Activated CD4-positive, alpha-beta T cell treated with anti-CD3 and anti-CD28 coated beads, Interleukin-2, amount 50 U/mL, for 24 hours (primary cell): ENCODE measurements at places on chromosomes 1 and 21.

DNA sequence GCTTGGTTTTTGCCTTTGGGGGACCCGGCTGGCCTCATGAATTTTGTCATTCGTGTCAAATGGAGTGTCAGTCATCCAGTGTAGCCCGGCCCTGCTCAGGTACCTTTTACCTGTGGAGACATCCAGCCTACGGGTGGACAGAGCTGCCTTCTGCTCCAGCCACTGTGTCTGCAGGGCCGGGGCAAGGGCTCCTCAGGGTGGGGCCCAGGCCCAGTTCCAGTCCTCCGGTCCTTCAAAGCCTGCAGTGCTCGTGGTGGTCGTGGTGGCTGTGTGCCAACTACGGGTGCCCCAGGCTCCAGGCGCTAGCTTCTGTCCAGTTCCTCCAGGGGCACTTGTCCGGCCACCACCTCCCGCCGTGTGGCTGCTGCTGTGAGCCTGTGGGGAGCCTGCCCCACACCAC lies 54.8 kb downstream of the TRIM11 start:
- DNase-seq, result no peak

DNA sequence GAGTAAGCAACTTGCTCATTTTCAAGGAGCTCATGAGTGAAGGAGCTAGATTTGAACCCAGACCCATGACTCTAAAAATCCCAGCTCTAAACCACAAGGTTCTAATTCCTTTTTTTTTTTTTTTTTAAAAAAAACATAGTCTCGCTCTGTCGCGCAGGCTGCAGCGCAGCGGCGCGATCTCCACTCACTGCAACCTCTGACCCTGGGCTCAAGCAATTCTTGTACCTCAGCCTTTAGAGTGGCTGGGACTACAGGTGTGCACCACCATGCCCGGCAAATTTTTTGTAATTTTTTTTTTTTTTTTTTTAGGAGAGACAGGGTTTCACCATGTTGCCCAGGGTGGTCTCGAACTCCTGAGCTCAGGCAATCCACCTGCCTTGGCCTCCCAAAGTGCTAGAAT lies 13.8 kb downstream of the SRSF4 start:
- DNase-seq, result no peak

DNA sequence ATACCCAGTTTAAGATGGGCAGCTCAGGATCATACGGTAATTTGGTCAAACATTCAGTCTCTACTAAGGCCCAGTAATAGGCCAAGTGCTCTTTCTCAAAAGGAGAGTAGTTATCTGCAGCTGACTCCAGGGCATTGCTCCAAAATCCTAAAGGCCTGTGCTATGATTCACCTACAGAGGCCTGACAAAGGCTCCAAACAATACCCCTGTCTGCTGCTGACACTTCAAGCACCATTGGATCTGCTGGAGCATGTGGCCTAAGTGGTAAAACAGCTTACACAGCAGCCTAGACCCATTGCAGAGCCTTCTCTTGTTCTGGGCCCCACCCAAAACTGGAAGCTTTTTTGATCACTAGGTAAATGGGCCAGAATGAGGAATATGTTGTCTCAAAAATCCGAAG lies 22.8 kb downstream of the SLAMF7 start:
- no peak for DNase-seq

DNA sequence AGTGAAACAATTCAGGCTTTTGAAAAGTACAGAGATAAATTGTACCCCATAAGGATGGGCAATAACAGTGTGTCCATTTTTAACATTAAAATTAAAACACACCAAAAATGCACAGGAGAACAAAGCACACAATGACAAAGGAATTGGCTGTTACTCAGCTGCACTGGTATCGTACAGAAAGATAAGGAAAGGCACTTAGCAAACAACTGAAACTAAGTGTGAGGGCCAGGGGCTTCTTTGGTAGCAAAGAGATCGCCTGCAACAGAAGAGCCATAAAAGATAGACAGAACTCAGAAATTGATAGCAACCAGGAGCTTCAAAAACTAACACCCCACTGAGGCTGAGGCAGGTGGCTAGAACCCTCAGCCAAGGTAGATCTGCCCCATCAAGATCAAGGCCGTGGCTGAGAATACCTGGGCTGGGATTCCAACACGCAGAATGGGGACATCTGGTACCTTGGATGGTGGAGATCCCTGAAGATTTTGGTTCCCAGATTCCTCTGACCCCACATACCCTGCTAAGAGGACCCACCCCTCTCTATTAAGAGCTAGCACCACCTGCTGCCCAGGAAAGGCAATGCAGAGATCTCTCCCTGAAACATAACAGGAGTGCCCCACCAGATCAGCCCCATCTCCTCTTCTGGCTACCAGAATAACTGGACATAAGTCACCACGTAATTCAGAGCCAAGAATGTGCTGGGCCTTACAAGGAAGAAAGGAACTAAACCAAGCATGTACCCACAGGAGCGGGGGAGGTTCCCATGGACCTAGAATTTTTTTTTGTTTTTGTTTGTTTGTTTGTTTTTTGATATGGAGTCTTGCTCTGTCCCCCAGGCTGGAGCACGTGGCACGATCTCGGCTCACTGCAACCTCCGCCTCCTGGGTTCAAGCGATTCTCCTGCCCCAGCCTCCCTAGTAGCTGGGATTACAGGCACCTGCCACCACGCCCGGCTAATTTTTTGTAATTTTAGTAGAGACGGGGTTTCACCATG lies 16.2 kb downstream of the PLEKHO1 start:
- DNase-seq, result no peak

- no peak for DNase-seq
These were observed at the start of gene PKP1 for GRCh38 chr1:201282931-201283829. PKP1 (plus strand) TSS chr1:201283506; CDS start chr1:201283703, 197 bp downstream.

DNA sequence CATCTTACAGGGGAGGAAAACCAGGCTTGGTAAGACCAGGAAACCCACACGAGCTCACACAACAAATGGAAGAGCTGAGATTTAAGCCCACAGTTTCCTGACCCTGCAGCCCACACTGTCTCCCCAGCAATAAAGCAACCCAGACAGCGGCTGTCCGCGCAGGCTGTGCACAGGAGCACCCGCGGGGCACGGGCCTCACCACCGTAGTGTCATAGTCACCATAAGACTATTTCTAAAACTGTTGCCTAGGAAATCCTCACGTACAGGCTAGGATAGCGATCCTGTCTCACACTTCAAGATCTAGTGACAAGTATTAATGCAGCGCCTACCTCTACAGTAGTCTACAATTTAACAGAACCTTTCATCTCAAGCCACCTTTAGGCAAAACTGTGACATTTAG lies 54.0 kb upstream of the SYT6 start:
- no peak for DNase-seq

DNA sequence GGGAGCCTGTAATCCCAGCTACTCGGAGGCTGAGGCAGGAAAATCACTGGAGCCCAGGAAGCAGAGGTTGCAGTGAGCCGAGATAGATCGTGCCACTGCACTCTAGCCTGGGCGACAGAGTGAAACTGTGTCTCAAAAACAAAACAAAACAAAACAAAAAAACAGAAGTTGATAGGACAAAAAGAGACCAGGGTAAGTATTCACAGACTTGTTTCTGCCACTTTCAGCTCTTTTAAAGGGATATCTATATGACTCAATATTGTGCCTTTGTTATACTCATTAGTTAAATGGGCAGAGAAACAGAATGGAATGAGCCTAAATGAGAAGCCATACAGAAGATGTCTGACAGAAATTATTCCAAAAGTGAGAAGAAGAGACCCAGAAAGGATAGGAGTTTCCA lies 23.1 kb upstream of the ABL2 start:
- no peak for DNase-seq

DNA sequence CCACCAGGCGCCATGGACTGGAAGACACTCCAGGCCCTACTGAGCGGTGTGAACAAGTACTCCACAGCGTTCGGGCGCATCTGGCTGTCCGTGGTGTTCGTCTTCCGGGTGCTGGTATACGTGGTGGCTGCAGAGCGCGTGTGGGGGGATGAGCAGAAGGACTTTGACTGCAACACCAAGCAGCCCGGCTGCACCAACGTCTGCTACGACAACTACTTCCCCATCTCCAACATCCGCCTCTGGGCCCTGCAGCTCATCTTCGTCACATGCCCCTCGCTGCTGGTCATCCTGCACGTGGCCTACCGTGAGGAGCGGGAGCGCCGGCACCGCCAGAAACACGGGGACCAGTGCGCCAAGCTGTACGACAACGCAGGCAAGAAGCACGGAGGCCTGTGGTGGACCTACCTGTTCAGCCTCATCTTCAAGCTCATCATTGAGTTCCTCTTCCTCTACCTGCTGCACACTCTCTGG lies 3.8 kb downstream of the GJB3 start:
- no peak for DNase-seq

- no peak for DNase-seq
These were observed 12.9 kb upstream of the NUF2 start for GRCh38 chr1:163308811-163309210.

- DNase-seq, result no peak
These were observed 18.2 kb upstream of the MSTO1 start for GRCh38 chr1:155591770-155592169.

- no peak for DNase-seq
These were observed 75.7 kb upstream of the RRP15 start for GRCh38 chr1:218209351-218209861.

DNA sequence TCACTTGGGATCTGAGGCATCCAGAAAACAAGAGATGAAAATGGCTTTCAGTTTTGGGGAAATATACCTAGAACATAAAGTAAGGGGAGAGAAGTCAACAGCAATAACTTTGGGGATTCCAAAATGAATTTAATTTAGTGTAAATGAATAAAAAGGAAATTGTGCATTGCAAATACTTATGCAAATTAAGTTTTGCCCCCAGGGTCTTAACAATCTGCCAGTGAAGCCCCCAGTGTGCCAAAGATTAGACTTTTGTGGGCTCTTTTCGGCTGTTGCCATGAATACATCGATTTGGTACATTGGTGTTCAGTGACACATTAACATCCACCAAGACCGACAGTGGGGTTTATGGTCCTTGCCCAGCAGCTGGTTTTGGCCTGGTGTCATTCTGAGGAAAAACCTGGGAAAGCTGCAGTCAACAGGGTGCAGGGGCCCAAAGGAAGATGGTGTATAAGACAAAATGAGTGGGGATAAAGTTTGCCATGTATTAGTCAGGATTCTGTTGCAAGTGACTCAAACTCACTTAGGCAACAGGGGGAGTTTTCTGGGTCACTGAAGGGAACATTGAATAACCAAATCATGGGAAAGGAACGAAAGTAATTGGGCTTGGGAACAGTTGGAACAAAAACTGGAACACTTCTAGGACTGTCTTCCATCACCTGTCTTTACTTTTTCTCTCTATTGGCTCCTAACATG lies 30.2 kb upstream of the IGSF3 start:
- DNase-seq, result no peak
